ENCODE measurements at places on chromosomes 3 and 15.
A peak's percentile ranks its signal among the peaks of the same experiment; 100 is the strongest.

DNA sequence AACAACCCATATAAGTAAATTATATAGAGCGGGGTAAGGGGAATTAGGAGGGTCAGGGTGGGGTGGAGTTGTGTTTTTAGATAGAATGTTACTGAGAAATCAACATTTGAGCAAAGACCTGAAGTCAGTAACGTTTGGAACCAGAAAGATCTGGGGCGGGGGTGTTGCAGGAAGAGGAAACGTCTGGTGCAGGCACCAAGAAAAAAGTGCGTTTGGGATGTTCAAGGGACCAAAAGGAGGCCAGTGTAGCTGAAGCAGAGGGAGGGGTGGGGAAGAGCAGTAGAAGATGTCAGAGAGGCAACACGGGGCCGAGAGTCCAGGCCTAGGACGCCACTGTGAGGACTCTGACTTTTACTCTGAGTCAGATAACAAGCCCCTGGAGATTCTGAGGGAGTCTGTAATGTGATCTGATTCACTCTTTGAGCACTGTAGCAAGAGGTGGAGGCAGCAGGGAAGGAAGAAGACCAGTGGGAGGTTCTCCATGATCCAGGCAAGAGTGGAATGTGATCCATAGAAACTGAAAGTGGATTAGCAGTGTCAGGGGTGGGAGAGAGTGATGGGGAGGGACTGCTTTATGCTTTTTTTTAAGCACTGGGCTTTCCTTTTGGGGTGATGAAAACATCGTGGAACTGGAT is 179.3 kb upstream of the CHRM5 start:
- DNase-seq: peak; percentile 10

GRCh38 chr15:66746231-66746605 is 44.2 kb downstream of the SMAD6 start:
- DNase-seq: no peak

DNA sequence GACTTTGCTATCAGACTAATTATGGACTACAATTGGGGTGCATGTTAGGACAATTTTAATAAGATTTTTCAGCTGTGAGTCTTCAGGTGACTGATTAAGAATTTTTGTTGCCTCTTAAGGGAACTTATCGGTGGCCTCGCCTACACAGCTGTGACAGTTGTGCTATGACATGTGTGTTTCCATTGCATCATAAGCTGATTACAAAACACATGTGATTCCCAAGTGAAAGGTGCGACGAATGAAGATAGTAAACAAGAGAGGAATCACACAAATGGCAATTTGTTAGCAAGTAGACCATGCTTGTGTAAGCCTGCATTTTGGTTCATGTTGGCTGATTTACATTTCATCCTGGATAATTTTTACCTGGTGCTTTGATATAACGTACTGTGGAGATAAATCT is 8.3 kb downstream of the ROBO2 start:
- DNase-seq: no peak

- DNase-seq: no peak
Measured at GRCh38 chr3:97830638-97831037, 8.8 kb downstream of the CRYBG3 start.

- no peak for DNase-seq
Measured at GRCh38 chr3:60095516-60095915, 1045.7 kb upstream of the CFAP20DC start.

DNA sequence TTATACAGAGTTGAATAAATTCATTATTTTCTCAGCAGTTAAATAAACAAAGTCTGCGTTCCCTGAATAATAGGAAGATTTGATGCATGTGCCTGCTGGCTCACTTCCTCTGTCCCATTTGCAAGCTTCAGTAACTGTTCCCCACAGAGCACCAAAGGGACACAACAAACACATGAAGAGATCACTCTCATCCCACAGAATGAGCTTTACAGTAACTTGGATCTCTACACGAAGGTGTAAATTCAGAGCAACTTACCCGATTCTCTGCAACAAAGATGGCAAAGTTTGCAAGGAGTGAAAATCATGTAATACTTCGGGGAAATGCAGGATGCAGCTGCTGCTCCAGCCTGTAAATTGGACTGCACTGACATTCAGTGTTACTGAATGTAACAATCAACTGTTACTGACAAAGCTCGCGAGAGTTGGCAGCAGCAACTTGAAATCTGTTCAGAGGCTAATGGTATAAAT is at the start of gene BCHE:
Gene BCHE, minus strand, starts transcription at position 366 of the 468 bp plus-strand sequence. CDS start 6,390 bp downstream, outside the sequence.
- DNase-seq: peak; percentile 47

- no peak for DNase-seq
Measured at GRCh38 chr3:194995334-194995733, 275.6 kb downstream of the XXYLT1 start.

DNA sequence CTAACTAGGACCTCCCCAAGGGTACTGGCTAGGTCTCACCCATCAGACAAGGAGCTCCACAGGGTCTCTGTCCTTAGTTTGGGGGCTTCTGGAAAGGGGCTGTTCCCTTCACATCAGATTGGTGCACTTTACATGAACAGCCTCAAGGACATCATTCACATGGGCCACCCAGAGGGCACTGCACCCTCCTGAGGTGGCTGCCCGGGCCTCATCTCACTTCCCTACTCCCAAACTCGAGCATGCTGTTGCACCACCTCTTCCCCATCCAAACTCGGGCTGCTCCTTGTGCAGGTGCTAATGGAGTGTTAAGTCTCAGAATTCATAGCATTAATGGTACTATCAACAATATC is 48.1 kb downstream of the RAB11A start:
- no peak for DNase-seq

DNA sequence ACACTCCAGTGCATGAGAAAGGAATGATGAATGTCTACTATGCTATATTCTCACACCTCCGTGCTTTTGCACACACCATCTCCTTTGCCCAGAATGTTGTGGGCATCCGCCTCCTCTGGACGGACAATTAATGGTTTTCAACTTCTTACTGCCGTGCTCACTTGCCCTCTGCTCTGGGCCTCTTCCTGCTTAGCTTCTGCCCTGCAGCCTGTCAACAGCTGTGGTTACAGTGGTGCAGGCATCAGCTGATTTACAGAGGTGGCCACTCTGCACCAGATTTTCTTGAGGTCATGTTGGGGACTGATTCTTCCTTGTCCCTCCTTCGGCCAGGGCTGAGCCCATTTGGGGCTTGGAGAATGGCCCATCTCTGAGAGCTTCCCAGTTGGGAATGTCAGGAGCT is 56.5 kb upstream of the TMEM115 start:
- DNase-seq: no peak

DNA sequence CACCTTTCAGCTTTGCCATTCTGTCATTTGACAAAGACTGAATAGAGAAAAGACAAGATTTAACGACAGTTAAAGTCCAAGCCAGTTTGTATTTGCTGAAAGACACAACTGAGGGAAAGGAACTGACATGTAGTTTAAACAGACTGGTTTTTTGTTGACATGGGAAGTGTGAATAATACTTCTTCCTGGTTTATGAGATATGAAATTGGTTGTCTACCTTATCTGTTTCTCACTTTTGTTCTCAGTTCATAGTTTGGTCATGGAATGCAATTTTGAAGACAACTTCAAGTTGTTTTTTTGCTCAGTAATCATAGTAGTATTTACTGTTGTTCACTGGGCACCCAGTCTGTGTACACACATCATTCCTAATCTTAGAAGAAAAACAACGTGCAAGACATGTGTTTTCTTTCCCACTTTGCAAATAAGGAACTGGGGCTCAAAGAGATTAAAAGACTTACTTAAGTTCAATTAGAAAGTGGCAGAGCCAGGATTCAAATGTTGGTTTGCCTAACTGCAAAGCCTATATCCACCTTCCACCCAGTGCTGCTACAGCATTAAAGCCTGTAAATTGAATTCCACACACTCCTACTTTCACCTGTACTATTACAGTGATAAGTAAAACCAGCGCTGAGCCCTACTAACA is 103.5 kb downstream of the LPP start:
- DNase-seq: no peak

- no peak for DNase-seq
Measured at GRCh38 chr3:53531749-53532148, 37.3 kb downstream of the CACNA1D start.

DNA sequence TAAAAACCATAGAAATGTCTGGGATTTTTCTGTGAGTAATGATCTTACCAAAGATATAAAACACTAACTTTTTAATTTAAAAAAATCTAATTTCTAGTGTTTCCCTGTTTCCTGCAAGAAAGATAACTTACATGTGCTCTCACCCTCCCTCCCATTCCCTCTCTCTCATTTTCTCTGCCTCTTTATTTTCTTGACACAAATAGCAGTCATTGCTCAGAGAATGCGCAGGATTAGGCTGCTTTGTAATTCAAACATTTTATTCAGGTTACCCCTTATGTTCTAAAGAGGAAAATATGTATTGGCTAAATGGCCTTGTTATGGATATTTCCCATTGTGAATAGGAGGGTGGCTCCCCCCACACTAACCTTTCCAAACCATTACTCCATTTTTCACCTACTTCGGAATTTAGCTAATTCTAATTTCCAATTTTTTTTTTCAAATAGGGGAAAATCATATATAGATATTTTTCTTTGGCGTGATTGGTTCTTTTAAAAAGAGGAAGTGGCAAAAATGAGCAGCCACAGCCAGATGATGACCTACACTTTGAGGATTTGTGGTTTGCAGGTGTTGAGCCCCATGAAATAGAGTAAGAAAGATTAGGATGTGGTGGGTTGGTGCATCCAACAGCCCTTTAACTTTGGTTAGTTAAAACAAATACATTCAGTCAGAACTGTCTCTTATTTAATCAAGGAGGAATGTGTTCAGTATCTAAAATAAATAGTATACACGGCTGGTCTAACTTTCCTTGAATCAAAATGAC is 554.4 kb downstream of the IGSF11 start:
- no peak for DNase-seq

DNA sequence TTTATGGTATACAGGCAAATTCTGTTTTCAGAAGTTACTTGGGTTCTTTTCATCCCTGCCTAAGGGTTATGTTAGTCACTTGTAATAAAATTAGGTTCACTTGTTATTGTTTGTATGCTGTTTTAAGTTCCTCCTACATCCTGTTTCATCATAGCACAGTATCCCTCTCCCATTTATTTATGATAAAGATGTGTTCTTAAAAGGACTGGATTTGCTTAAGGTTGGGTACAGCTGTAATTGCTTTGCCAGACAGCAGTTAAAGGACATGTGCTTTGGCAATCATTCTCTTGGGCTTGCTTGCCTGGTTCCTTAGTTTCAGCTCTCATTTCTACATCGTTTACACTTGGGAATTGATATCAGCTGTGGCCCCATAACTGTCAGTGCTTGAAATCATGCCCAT is 11.7 kb downstream of the ATP2C1 start:
- DNase-seq: no peak

DNA sequence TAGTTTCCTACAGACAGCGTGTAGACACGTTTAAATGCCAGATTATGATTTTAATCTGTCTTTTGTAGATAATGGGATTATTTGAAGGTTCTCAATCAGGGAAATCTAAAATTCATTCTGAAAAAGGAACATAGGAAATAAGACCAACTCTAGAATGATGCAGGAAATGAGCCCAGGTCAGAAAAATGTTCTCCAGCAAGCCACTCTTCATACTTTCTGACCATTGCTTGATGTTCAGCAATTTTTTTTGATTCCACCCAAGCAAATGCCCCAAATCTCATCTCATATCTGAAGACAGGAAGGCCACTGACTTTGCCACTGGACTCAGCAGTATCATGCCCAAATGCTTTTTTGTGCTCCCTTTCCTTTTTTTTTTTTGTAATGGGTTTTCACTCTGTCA is 373.4 kb downstream of the LPP start:
- DNase-seq: no peak

DNA sequence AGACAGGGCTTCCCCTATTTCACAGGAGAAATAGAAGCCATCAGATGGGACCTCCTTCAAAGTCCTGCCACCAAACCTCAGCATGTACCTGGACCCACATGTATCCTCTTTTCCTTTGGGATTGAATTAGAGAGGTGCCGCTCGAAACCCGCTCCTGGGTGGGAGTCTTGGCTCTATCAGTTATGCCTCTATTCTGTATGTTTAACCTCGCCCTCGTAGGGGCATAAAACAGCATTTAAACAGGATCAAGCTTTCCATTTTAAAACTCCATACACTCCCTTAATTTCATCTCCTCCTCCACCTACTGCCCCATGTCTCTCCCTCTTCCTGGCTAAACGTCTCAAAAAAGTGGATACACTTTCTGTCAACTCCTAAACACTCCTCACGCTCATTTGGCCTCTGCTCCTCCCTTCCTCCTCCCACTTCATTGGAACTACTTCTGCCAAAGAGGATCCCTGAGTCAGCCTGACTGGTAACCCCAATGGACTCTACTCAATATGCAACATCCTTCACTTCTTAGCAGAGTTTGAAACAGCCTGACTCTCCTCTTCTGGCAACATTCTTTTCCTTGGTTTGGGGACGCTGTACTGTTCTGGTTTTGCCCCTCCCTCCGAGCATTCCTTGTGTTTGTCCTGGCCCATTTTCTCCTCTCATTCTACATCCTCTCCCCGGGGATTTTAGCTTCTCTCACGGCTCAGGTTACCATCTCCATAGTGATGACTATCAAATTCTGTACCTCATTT is 23.0 kb upstream of the MUC20 start:
- peak; percentile 42 for DNase-seq

GRCh38 chr3:148992027-148992634 is 791 bp downstream of the GYG1 start:
- DNase-seq: peak; percentile 43

DNA sequence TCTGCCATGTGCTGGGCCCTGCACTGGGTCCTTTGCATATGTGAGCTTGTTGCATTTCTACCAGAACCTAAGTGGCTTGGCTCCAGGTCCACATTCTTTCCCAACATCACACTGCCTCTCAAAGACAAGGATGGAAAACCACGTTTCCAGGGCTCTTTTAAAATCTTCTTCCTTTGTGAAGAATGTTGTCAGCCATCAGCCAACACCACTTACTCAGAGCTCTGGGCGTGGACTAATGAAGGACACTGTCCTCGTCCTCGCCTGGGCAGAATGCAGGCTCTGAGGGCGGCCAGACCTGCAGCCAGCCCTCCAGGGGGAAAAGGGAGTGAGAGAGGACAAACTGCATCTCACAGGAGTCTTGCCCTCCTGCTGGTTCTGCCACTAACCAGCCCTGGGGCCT is 49.7 kb downstream of the MAGEF1 start:
- DNase-seq: no peak

GRCh38 chr3:197519801-197520211 is 36.0 kb downstream of the BDH1 start:
- peak; percentile 41 for DNase-seq

DNA sequence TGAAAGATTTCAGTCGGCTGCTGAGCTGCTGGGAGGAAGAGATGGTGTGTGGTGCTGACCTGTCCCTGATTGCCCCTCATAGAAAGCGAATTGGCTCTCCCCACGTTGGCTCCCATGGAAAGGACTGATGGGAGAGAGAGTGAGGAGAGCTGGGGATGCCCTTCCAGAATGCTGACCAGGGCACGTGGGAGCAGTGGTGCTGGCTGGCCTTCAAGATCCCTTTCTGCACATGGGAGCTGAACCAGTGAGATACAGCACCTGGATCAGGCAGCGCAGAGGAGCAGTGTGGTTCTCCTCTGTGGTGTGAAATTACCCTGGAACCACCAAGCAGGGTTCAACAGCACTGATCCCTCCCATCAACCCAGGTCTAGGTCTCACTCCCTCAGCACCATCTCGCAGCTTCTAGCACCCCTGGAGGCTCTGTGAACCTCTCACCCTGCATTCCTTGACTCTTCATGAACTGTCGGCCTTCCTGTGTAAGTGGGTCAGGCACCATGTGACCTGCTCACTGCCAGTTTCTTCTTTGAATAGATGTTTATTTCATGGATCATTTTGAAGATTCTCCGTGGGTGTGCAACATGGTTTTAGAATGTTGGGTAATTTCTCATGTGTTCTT is 55.7 kb downstream of the CACNA1D start:
- no peak for DNase-seq
